ENCODE measurements at places on chromosomes 7 and 10.

DNA sequence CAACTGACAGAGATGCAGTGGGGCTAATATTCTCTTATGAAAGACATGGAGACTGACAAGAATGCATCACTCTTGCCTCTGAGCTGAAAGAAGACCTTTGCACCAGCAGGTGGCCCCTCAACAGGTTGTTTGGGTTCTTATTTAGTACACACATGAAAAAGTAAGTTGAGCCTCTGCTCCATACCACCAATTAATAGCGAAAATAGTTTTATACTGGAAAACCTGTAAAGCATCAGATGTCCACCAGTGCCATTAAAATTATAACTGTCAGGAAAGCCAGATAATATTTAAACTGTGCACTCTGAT lies 26.3 kb upstream of the FAM13C start:
- no peak for DNase-seq

DNA sequence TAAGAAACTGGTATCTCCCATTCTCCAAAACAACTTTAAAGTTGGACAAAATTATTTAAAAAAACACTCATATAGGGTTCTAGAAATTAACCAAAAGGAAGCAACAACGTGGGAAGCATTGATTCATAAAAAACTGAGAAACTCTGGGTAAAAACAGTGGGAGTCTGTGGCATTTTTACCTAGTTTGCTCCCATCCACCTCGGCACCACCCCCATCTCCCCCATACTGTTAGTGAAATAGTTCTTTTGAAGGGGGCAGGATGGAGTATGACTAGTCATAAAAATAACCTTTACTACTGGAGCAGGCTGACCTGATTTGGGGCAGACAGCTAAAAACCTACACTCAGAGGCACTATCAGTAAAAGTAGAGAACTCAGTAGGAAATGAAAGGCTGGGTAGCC lies 123.2 kb downstream of the AVL9 start:
- no peak for DNase-seq

DNA sequence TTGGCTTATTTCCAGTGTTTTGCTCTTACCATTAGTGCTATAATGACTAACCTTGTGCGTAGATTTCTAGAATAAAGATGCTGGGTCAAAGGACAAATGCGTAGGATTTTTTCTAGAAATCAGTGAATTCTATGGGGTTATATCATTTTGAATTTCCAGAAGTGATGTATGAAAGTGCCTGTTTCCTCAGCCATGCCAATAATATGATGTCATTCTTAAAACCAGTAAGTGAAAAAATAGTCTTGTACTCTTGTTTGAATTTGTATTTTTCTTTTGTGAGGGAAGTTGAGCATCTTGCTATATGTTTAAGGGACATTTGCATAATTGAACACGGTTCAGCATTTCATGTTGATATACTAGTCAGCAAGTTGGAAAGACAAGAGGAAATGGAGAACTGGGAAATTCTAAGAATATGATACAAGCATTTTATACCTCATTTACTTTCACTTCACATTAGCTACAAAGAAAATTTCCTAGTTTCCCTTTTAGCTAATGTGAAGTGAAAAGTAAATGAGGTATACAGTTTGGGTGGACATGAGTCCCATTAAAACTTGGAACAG lies 3.8 kb upstream of the DNAH11 start:
- no peak for DNase-seq

DNA sequence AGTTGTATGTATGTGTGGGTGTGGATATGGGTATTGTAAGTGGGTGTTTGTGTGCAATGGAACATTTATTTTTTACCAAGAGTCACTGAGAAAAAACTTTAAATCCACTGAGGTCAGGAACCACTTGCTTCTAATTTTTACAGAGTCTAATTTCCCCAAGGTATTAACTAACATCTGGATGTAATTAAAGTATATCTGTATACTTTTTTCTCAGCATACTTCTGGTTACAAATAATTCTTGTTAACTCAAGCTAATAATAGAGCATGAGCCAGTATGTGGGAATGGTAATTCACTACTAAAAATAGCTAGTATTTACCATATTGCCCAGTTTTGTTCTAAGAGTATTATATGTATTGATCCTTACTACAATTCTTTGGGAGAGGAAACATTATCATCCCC lies 24.6 kb upstream of the STEAP4 start:
- no peak for DNase-seq

- DNase-seq, result no peak
Measured at GRCh38 chr10:72336259-72337038, 18.3 kb downstream of the DNAJB12 start.

DNA sequence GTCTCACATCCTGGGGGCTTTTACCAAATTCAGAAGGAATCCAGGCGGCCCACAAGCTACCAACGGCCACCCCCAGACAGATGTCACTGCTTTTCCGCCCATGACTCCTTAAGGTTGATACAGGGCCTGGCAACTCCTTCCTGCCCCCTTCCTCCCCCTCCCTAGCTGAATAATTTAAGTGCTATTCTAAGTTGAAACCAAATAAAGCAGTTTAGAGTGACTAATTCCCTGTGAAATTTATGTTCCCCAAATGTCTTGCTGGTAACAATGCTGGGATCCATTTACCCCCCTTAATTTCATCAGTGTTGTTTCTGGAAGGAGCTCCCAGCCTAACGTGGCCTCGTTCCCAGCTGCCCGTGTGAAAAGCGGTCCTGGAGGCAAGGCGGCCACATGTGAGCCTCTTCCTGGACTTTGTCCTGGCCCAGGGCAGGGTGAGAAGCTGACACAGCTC lies 109.6 kb downstream of the TMEM130 start:
- DNase-seq, result no peak

DNA sequence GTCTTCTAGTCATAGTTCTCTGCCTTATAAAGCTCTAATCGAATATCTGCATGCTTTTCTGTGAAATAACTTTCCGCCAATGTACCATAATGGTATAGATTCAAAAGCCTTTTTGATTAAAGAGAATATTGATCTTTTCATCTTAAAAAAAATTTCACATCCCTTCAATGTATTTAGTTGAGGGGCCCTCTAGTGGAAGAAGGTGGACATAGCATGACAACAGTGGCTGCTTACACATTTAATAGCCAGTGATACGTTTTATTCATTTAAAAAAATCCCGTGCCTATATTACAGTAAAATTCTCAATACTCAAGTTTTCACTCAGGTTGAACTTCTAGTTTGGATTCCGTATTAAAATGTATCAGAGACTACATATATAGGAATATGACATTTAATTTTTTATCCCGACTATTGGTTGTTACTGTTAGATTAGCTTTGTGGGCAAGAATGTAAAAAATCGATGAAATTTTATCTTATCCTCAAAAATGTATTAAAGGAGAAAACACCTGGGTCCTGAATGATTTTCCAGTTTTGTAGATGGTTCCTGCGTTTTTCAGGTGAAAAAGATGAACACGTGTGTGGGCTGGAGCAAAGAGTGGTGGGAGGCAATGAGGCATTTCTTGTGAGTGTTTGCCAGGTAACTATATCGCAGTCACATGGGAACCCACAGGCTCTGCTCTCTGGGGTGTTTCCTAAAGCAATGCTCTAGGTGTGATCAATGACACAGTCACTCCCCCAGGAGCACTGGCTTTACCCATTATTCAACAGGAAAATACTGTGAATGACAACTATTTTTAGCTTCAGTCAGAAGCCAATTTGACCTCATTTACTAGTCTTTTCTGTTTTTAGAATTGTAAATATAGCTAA lies 24.1 kb upstream of the PNLIP start:
- peak; percentile 21 for DNase-seq

- peak; percentile 50 for DNase-seq
Measured at GRCh38 chr7:88789480-88790064, 6.0 kb downstream of the TEX47 start.

GRCh38 chr10:23390809-23391208 lies 46.2 kb upstream of the C10orf67 start:
- peak; percentile 63 for DNase-seq

DNA sequence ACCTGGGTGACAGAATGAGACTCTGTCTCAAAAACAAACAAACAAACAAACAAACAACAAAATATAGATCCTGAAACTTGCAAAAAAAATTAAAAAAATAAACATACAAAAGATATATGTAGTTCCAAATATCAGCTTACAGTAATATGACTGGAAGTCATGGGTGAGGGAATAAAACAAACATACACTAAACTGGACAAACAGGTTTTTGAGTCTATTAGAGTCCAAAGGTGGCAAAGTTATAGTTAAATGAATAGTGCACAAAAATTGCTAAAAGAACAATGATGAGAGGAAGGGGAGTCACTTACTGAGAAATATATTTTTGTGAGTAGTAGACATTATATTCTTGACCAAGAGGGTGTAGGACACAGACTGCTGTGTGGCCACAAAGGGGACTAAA lies 16.7 kb upstream of the RSBN1L start:
- DNase-seq, result no peak

- DNase-seq, result no peak
Measured at GRCh38 chr10:130234171-130234965, 98.2 kb downstream of the GLRX3 start.

GRCh38 chr7:45347804-45348203 lies 190.2 kb downstream of the RAMP3 start:
- DNase-seq, result peak; percentile 90

DNA sequence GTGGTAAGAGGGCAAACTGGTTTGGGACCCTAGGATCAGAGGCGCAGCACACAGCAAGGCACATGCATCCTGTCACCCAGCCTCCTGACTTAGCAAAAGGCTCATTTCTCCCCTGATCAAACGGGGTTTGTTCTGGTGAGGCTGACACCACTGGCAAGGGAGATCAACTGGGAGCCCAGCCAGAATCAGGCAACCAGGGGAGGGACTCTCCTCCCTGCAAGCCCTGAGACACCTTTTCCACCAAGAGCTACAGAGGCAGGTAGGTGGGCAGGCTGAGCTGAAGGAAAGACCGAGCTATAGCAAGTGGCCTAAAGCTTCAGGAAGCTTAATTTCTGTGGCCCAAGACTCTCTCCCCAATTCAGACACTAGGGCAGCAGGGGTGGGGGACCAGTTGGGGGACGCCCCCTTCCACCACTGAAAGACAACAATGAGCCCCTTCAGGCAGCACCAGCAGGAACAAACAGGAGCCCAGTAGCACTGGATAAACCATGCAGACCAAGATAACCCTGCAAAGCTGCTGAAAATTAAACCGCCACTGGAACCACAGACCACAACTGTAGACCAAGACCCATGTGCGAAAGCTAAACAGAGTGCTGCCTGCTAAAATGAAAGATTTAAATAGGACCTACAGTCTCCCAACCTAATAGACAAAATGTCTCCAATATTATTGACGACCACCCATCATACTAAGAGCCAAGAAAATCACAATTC lies 27.1 kb upstream of the SAR1A start:
- no peak for DNase-seq

- no peak for DNase-seq
Measured at GRCh38 chr7:30845426-30846135, 66.1 kb upstream of the AQP1 start.

DNA sequence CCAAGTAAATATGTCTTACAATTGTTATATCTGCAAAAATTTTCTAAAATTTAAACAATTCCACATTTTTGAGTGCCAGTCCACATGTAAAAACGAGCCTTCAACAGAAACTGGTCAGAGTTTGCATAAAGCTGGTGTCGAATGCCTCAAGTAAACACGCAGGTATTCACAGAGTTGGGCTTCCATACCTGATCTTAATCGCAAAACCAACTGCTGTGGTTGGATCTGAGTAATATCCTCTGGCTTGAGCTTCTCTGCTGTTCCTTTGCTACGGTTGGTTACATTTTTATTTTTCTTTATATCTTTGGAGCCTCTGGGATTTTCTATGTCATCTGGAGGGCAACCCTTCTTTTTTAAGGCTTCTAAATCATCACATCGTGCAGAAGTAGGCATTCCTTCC lies 28.4 kb downstream of the ITGB1 start:
- peak; percentile 65 for DNase-seq

- peak; percentile 61 for DNase-seq
Measured at GRCh38 chr7:111855161-111855841, 293.0 kb upstream of the IMMP2L start.

DNA sequence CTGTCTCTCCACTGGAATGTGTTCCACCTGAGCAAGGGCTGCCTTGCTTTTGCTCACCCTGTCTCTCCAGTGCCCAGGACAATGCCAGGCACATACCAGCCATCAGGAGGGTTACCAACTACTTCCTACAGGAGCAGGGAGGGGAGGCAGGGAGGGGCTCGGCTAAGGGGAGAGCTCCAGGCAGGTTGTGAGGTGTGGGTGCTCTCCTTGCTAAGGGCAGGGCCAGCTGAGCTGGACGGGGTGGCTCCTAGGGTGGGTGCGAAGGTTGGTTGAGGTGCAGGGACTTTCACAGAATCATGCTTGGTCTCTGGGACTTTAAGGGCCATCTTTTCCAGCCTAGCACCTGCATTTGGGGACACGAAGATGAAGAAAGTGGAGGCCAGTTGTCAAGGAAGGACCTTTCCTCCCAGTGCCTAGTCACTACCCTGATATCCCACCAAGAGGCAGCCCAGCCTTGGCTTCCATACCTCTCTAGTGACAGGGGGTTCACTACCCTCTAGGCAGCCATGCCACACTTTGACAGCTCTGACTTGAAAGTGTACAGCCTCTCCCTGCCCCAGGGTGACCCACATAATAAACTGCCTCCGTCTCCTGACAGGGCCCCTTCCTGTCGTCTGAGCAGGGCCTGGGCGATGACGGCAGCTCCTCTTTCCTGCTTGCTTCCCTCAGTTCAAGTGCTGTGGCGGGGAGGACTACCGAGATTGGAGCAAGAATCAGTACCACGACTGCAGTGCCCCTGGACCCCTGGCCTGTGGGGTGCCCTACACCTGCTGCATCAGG lies 46.5 kb downstream of the TSPAN15 start:
- DNase-seq, result no peak

DNA sequence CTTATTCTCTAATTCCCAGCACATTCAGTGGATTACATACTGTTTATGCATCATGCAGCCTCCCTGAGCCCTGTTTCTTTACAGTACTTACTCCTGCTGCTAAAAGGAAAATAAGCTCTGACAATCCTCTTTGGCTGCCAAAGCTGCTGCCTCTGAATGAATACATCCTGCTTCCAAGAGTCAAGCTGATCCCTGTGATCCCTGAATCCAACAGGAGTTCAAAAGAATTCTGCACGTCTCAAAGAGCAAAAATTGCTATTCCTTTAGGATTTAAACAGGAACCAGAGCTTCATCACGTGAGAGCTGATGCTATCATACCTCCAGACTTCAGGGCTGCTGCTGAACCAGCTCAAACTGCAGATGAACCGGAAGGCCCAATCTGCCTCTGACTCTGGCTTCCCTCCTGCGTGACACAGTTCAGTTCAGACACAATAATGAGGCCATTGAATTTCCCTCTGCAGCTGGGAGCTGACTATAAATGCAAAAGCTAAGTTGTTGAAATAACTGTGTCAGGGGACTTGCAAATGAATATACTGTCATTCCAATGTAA lies 851.0 kb upstream of the PHF14 start:
- no peak for DNase-seq

Measured in trophoblast cell (in vitro differentiated cells and primary cell).